Naive thymus-derived CD4-positive, alpha-beta T cell (primary cell): ENCODE measurements at places on chromosomes 3 and 15. TPM values are rescaled to one million over a fixed set of nuclear protein-coding genes. Genes with fewer than 3 reads are reported as not detected.

DNA sequence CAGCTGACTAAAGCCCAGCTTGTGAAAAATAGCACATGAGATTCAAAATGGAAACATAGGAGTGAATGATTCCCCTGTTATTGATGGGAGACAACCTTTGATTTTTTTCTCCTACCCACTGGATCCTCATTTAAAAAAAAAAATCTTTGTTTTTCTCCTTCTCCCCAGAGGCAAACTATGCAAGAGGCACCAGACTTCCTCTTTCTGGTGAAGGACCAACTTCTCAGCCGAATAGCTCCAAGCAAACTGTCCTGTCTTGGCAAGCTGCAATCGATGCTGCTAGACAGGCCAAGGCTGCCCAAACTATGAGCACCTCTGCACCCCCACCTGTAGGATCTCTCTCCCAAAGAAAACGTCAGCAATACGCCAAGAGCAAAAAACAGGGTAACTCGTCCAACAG is 2.6 kb downstream of the CACNA1D start:
- DNase-seq, result no peak

- no peak for DNase-seq
These were observed 546.1 kb downstream of the NTRK3 start for GRCh38 chr15:87710406-87710805.

DNA sequence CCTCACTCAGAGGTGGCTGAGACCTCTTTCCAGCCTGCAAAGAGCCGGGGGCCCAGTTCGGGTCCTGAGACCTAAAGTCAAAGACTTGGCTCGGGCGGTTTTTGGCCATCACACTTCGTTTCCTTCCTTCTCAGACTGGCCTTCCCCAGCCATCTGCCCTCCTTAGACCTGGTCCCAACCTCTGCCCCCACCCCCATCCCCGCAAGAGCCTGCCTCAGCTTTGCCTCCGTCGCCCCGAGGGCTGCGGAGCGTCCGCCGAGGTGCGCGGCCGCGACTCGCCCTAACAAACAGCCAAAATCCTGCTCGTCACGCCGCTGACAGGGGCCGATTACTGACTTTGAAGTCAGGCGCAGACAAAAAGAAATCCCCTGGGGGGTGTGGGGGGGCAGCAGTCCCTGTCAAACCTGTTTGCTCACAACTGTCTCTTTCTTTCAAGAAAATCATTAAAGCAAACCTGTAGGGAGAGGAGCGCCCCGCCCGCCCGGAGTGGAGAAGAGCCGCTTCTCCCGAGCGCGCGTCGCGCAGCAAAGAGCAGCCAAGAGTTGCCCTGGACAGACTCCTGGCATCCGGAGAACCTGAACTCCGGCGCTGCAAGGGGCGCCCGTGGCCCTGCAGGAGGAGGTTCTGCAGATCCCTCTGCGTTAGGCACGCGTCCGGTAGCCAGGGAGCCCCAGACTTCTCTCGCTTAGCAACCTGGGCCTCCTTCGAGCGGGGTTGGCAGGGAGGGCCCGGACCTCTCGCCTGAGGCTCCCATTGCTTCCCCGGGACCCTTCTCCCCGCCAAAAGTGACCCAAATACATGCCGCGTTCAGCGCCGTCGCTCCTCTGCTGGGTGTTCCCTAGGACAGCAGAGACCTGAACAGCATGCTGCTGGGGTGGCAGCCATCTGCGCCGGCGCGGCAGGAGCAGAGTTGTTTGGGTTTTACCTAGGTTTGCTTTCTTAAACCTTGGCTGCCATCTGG is 4.5 kb downstream of the SOX14 start:
- DNase-seq, result no peak

DNA sequence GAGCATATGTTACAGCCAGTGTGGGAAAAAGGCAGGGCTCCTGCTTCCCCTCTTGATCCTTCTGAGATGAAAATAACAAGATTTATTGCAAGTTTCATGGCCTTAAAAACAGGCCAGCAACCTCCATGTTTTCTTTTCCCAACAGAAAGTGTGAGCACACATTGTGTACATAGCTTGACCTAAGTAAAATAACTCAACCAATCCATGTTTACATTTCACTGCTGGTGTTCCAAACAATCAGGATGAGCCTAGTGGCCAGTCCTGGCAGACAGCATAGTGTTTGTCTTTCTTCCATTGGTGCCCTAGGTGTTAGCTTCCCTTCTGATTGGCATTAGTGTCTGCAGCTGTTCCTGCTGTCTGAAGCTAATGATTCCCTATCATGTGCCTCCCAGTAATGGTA is 847.7 kb downstream of the EPHA3 start:
- no peak for DNase-seq

DNA sequence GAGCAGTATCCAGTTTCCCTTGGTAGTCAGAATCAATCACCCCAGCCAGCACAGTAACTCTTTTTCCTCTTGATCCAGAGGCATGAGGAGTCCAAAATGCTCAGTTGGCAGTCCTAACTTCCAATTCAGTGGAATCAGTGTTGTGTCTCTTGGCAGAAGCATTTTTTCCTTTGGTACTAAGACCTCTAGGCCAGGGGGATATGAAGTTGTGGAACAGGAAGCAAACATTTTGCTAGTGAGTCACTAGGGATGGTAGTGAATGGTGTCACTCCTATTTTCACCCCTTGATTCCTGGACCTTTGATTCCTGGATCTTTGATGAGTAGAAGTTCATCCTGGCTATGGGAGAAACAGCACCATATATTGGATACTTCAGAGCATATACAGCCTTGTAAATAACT is 70.5 kb upstream of the ALDH1A3 start:
- DNase-seq, result no peak

GRCh38 chr3:152398495-152398894 is 129.8 kb downstream of the MBNL1 start:
- DNase-seq, result no peak

DNA sequence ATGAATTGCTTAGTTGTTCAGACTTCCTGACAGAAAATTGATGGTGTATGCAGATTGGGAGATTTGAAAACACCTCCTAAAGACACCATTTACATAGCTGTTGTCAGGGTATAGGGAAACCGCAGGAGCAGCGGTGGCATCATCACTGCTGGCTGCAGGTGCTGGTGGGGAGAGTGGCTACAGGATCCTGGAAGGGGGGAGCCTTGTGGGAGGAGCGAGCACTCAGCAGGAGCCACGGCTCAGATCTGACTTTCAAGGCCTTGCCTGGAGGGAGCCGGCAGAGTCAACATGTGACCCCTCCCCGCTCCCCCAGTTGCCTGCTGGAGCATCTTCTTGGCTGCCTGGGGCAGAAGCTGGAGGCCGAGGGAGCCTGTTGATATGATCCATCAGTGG is 26.1 kb downstream of the EDEM1 start:
- no peak for DNase-seq

GRCh38 chr15:70636540-70637165 is 126.7 kb downstream of the UACA start:
- DNase-seq, result no peak

DNA sequence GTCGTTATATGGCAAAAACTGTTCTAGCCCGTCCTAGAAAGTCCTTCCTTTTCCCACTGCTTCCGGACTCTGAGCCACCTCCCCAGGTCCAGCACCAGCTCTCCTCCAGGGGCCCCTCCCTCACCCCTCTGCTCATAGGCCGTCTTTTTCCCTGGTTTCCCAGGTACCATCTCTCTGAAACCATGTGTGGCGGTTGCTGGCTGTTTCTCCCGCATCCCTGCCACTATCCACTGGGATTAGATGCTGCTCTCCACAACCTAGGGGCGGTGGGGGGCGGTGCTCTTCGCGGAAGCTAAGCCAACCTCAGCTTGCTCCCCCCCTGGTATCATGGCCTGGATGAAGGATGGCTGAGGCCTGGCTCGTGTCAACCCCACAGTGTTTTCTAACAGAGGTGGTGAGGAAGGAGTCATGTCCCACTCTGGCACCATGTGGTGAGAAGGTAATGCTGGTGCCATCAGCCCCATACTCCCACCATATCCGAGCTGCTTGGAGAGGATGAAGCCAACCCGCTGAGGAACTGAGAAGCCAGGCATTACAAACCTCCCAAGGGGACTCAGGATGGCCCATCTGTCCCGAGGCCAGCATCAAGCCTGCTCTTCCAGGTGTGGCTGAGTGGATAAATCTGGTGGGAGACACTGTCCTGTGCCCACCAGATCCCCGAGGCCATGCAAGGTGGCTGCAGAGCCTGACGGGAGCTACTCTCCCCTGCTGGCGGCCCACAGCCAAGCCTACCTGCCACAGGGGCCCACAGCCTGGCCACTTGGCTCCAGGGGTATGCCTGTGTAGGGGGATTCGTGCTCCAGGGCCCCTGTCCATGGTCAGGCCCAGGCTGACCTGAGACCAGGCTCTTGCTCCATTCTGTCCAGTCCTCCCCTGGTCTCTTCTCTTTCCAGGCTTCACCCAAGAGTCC is 27.9 kb upstream of the SLC41A3 start:
- no peak for DNase-seq

Gene SAMD7
- not detected for total RNA-seq

Gene PCNP
- 160 and 163 TPM in 2 replicates for total RNA-seq

Gene RPL32
- 4,365 TPM for total RNA-seq

Gene FMN1
- total RNA-seq, result 32.2 TPM

Gene CHRNA7
- 0.24 TPM for total RNA-seq
